Esophagus squamous epithelium (tissue), 5 donors: ENCODE measurements at places on chromosomes 2 and 18.

- no peak for DNase-seq
Measured at GRCh38 chr2:30753630-30754029, 53.6 kb downstream of the CAPN13 start.

DNA sequence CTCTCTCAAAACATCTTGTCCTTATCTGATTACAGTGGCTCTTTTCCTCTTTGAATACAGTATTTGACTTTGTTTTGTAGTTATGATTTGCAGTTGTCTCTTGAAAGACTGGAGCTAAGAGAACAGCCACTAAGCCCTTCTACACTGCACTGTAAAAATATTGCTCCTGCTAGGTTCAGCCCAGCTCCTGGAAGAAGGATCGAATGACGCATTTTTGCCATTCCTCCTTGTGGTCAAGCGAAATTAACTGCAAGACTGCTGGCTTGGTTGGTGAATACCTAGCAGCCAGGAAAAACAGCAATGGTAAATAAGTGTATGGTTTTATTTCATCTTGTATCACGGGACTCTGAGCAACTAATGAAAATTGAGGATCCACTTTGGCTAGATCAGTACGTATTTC lies 407.8 kb upstream of the CDH2 start:
- no peak for DNase-seq

DNA sequence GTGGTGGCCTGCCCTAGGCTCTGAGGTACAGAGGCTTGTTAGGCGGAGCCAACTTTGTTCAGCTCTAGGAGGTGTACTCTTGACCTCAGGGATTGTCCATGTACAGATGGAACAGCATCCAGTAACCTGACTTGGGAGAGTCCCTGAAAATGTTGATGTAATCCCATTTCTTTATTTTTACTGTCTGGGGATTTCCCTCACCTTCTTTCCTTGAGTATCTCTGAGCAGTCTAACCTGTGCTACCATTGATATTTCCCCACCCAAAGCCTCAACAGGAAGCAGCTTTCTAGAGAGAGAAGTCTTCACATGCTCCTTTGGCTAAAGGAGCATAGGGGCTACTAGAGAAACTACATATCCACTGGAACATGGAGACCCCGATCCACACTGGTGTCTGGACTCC lies 10.4 kb downstream of the IL36A start:
- DNase-seq: no peak

DNA sequence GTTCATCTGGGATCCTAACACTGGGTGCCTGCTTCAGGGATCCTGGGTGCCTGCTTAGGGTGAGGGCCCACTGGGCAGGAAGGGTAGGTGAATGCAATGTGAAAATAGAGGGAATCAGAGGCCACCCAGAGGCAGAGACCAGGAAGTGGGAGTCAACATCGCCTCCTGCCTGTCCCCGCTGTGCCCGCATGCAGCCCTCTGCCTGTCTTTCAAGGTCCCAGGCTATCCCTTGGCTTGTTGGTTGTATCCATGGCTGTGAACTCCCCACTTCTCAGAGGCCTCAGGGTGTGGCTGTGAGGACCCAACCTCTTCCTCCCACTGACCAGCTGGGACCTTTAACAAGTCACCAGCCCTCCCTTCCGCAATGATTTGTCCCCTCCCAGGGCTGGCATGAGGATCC lies 26.5 kb downstream of the PSD4 start:
- DNase-seq: no peak

GRCh38 chr2:193357508-193357907 lies 1162.8 kb upstream of the TMEFF2 start:
- DNase-seq: no peak

GRCh38 chr2:63663013-63663864 lies 74.5 kb downstream of the MDH1 start:
- no peak for DNase-seq

- DNase-seq: no peak
Measured at GRCh38 chr2:188884517-188884916, 89.7 kb upstream of the COL3A1 start.

- no peak for DNase-seq
Measured at GRCh38 chr2:110105608-110106467, 9.8 kb downstream of the MALL start.
